Stimulated activated naive CD8-positive, alpha-beta T cell treated with anti-CD3 and anti-CD28 coated beads, Interleukin-15, Interleukin-2, amounts not matched to agents 100 U/mL and 50 U/mL, for 24 hours (primary cell): ENCODE measurements at places on chromosomes 12 and 14.

DNA sequence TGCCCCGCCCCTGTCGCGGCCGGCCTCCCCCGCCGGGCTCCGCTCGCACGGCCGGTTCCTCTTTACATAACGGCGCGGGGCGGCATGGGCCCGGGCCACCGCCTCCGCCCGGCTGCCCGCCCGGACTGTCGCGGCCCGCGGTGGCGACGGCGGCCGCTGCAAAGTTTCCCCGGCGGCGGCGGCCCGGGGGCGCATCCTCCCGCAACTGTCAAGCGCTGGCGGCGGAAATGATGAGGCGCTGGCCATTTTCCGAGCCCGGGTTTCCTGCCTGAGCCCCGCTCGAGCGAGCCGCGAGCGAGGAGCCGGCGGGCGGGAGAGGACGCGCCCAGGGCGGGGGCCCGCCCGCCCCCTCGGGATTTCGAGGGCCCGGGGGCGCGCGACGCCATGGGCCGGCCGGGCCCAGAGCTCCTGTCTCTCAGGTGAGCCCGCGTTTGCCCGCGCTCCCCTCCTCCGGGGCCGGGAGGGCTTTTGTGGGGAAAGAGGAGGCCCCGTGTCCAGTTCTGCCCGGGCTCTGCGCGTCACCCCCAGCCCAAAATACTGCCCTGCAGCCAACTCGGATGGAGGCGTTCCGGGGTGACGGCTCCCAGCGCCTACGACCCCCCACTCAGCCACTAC lies at the start of gene SH2B3:
Gene SH2B3 (plus strand): TSS at position 65 of the 615 bp plus-strand sequence. CDS start 12,223 bp downstream, outside the sequence.
- DNase-seq = peak; percentile 83

GRCh38 chr12:28767836-28768348 lies 381.2 kb upstream of the FAR2 start:
- DNase-seq = no peak

GRCh38 chr14:70803321-70804310 lies 5.7 kb downstream of the MAP3K9 start:
- DNase-seq = no peak

DNA sequence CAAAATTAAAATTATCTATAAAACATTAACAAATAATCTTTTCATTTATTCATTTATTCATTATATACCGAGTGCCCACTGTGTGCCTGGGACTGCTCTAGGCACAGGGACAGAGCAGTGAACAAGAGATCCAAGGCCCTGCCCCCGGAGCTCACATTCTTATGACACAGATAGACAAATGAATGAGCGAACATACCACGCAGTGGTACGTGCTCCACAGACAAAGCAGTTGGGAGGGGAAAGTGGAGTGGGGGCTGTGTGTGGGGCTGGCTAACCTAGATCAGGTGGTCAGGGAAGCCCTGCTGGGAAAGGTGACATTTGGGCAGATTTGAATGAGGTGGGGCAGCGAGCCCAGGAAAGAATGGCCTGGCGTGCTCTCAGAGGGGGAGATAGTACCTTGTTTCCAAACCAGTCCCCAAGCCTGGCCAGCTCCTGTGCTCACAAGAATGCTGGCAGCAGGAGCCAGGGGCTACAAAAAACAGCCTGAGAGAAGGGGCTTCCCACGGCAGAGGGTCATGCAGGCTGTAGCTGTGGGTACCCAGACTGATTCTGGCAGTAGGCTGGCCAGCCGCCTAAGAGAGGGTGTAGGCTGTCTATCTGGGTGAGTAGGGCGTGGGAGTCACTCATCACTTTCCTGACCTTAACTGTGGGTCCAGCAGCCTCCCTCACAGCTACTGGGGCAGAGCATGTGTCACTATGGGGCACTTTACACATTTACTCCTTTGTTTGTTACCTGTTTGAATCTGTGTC lies 57.8 kb upstream of the ACTN1 start:
- DNase-seq = no peak

DNA sequence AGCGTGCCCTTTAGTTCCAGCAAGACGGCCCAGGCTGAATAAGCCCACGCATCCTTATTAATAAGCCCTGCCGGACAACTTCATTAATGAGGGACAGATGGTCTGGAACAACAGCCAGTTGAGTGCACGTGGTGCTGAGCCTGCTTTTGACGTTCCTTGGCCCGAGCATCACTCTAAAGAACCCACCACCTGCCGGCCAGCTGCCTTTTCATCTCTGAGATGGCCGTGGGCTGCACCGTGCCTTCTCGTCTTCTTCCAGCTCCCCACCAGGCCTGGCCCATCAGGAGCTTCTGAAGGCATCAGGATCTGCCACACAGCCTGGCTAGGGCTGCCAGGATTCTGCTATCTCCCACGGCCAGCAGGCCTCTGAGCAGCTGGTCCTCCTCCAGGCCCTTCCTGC lies 80.0 kb downstream of the AACS start:
- no peak for DNase-seq
